IPS DF 6.9 (cell line): ENCODE measurements at places on chromosomes 2 and 18.

GRCh38 chr2:159505196-159505595 lies 111.2 kb downstream of the BAZ2B start:
- DNase-seq: no peak
- H3K27ac ChIP-seq: no peak overlapping the region
- H3K27me3 ChIP-seq: no peaks in the 10 kb centered on the region

DNA sequence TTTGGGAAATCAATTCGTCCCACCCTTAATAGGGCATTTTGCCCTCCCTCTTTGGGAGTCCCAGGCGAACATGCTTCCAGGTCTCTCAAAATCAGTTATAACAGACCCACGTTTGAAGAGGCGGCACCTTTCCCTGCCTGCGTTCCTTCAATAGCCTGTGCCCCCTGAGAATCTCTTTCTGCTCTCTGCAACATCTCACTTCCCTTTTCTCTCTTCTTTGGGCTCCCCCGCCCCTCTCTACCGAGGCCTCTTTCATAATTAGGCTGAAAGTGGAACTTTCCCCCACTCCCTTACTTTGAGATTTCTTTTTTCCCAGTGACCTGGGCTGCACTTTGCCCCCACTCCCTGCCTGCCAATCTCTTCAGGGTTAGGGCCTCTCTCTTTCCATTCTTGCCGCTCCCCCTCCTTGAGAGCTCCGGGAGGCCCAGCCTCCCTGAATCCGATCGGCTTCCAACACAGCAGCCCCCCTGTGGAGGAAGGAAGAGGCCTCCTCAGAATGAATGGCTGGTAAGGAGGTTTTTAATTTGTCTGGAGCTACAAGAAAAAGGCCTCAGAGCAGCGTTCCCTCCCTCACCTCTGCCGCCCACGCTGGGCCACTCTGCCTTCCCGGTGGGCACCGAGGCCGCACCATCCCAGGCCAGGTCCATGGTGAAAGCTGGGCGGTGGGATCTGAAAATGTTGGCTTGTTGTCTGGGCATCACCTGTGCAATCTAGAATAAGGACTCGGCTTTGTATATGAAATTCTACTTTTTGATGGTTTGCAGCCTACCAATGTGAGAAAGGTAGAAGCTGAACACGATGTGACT lies 162.6 kb upstream of the SIX3 start:
- peaks cover 4% of the 10 kb centered on the region; the same call in 1 of the 2 replicates for H3K4me1 ChIP-seq
- H3K27ac ChIP-seq: no peak overlapping the region
- H3K36me3 ChIP-seq: no peaks in the 10 kb centered on the region
- peak overlapping the region; percentile 23; the same call in 1 of the 2 replicates for H3K4me3 ChIP-seq

- no peak for DNase-seq
- peaks cover 7% of the 10 kb centered on the region for H3K4me1 ChIP-seq
- no peak overlapping the region for H3K4me3 ChIP-seq
- H3K27ac ChIP-seq: no peak overlapping the region
These were observed 6.1 kb downstream of the STEAP3 start for GRCh38 chr2:119229716-119230115.

GRCh38 chr2:20913491-20913890 lies 90.6 kb upstream of the LDAH start:
- DNase-seq: no peak
- no peak overlapping the region for H3K4me3 ChIP-seq
- H3K36me3 ChIP-seq: no peaks in the 10 kb centered on the region
- no peak overlapping the region for H3K27ac ChIP-seq

- H3K27me3 ChIP-seq: no peaks in the 10 kb centered on the region
- no peaks in the 10 kb centered on the region for H3K36me3 ChIP-seq
- 0 out of 2 replicates have a peak, but pooled peaks cover 3% of the 10 kb centered on the region for H3K4me1 ChIP-seq
- no peak overlapping the region for H3K4me3 ChIP-seq
- H3K27ac ChIP-seq: no peak overlapping the region
These were observed 59.8 kb downstream of the HAUS1 start for GRCh38 chr18:46163941-46164499.

DNA sequence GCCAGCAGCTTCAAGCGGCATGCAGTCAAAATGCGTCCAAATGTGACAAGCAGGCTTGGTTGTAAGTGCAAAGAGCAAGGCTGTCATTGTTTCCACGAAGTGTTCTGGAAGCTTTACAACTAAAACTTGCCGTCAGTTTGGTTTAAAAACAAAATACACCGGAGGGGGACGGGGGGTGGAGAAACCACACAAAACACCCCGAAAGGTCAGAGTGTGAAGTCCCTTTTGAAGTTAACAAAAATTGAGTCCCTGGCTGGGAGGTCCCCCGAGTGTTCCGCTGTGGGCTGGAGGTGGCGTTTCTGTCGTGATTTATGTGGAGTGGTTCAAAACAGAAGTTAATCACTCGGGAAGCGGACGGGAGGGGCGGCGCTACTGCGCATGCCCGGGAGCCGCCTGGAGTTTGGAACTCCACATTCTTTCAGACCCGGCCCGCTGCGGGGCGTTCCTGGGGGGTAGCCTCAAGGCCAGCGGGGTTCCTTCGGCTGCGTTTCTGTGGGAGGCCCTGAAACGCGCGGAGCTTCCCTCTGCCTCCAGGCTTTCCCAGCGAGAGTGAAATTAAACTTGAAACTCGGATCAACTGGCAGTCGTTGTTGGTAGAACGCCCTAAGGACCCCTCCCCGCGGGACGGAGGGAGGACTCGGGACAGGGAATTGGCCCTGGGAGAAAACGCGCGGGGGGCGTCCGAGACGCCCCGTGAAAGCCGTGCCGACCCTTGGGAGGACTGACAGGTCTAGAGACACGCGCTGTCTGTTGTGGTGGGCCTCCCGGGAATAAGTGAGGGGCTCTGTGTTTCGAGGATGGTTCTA lies 1.4 kb downstream of the TGIF1 start:
- H3K4me1 ChIP-seq: peaks cover 2% of the 10 kb centered on the region; the same call in 1 of the 2 replicates
- DNase-seq: no peak
- H3K4me3 ChIP-seq: peak overlapping the region; percentile 98
- peaks cover 4% of the 10 kb centered on the region; the same call in 1 of the 2 replicates for H3K36me3 ChIP-seq
- no peaks in the 10 kb centered on the region for H3K27me3 ChIP-seq
- no peak overlapping the region for H3K27ac ChIP-seq

- H3K4me1 ChIP-seq: no peaks in the 10 kb centered on the region
- no peak for DNase-seq
- H3K4me3 ChIP-seq: no peak overlapping the region
These were observed 612.8 kb upstream of the PKDCC start for GRCh38 chr2:41434991-41435390.

GRCh38 chr2:12236136-12236844 lies 480.4 kb upstream of the TRIB2 start:
- H3K27me3 ChIP-seq: no peaks in the 10 kb centered on the region
- H3K4me3 ChIP-seq: no peak overlapping the region
- no peaks in the 10 kb centered on the region for H3K4me1 ChIP-seq
- H3K36me3 ChIP-seq: no peaks in the 10 kb centered on the region
- no peak for DNase-seq

DNA sequence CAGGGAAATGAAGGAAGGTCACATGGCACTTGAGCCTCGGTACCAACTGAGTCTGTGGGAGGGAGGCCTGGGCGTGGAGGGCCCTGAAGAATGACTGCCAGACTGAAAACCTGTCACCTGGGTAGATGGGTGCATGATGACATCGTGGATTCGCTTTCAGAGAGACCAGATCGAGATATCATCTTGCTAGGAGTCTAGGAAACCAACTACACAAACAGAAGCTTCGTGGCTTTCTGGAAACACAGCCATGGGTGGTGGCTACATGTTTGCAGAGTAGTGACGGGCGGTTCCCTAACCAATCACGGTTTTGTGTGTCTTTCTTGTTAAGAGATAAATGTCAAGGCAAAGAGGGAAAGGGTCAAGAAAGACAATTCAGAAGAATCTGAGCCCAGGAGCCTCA lies 155.0 kb downstream of the EIPR1 start:
- no peak overlapping the region for H3K4me3 ChIP-seq
- no peaks in the 10 kb centered on the region for H3K36me3 ChIP-seq
- no peak for DNase-seq
- no peaks in the 10 kb centered on the region for H3K4me1 ChIP-seq

DNA sequence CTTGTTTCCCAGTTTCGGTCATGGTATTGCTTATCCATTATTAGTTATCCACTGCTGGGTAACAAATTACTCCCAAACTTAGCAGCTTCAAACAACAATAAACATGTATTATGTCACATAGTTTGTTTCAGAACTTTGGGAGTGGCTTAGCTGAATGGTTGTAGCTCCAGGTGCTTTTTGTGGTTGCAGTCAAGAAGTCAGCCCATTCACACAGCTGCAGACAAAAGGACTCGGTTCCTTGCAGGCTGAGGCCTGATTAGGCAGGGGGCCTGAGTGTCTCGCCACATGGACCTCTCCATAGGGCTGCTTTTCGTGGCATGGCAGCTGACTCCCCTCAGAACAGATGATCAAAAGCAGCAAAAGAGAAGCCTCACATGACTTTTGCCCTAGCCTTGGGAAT lies 58.2 kb upstream of the ITGA4 start:
- H3K4me3 ChIP-seq: no peak overlapping the region
- H3K4me1 ChIP-seq: no peaks in the 10 kb centered on the region
- no peaks in the 10 kb centered on the region for H3K36me3 ChIP-seq
- H3K27me3 ChIP-seq: no peaks in the 10 kb centered on the region
- DNase-seq: no peak

DNA sequence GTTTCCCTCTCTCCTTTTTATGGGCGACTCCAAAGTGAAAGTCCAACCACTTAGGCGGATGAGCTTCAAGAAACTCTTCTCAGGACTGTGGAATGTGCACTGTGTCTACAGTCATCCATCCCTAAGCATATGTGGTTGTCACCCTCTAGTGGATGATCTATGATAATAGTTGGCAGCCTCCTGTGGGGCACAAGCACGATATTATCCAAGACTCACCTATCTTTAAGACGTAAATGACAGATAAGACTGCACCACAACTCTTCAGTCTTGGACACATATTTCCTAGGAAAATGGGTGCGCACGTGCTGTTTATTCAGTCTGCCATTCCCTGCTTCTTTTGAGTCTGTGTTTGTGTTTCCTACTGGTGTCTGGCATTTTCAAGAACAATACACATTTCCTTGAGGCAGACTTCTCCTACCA lies 145.5 kb upstream of the CTAGE1 start:
- H3K27me3 ChIP-seq: peaks cover 12% of the 10 kb centered on the region
- H3K27ac ChIP-seq: no peak overlapping the region
- peak; percentile 20 for DNase-seq
- H3K36me3 ChIP-seq: no peaks in the 10 kb centered on the region

GRCh38 chr2:223007531-223007930 lies 44.5 kb upstream of the KCNE4 start:
- no peaks in the 10 kb centered on the region for H3K4me1 ChIP-seq
- H3K27ac ChIP-seq: no peak overlapping the region
- no peaks in the 10 kb centered on the region for H3K36me3 ChIP-seq

DNA sequence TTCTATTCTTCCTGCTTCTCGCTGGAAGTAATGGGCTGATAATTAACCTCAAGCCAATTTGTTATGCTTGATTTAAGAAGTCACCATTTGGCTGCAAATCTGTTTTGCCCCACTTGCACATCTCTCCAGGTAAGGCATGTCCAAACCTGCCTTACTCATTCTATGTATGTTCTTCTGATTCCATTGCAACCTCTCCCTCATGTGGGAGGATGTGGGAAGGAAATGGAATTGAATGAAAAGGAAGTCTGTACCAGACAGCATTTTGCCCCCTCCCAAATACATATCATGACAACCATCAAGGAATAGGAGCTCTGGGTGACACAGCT lies 131.7 kb downstream of the NRP2 start:
- no peaks in the 10 kb centered on the region for H3K36me3 ChIP-seq
- no peak overlapping the region for H3K4me3 ChIP-seq
- H3K27ac ChIP-seq: no peak overlapping the region
- no peaks in the 10 kb centered on the region for H3K27me3 ChIP-seq

GRCh38 chr2:127678991-127679390 lies 3.7 kb upstream of the LIMS2 start:
- peaks cover 13% of the 10 kb centered on the region; the same call in 1 of the 2 replicates for H3K27me3 ChIP-seq
- H3K4me3 ChIP-seq: no peak overlapping the region
- no peak overlapping the region for H3K27ac ChIP-seq
- H3K36me3 ChIP-seq: no peaks in the 10 kb centered on the region

GRCh38 chr2:19802086-19802841 lies 99.5 kb downstream of the TTC32 start:
- no peak for DNase-seq
- H3K27ac ChIP-seq: no peak overlapping the region
- H3K36me3 ChIP-seq: no peaks in the 10 kb centered on the region
- no peak overlapping the region for H3K4me3 ChIP-seq
- H3K27me3 ChIP-seq: no peaks in the 10 kb centered on the region

DNA sequence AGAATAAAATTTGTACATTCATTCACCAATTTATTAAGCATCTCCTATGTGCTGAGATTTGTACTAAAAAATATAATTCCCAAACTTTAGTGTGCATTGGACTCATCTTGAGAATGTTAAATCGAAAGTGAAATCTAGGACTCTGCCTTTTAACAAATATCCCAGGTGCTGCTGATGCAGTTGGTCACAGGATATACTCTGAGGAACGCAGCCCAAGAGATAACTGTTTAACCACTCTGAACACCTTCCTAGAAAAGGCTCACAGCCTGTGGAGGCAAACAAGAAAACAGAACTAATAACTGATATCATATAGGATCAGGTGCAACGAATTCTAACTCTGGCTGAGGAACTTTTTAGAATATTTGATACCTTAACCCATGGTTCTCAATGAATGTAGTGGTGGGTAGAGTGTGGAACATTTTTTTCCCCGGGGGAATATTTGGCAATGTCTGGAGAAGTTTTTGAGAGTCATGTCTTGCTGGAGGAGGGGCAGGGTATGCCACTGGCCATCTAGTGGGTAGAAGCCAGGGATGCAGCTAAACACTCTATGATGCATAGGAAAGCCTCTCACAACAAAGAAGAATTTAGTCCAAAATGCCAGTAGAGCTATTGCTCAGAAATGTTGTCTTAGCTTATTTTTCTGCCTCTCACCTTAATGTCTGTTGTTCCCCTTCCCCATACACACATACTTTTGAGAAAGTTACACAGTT lies 96.5 kb downstream of the EHBP1 start:
- no peak overlapping the region for H3K4me3 ChIP-seq
- H3K36me3 ChIP-seq: no peaks in the 10 kb centered on the region
- DNase-seq: no peak
- H3K4me1 ChIP-seq: no peaks in the 10 kb centered on the region
- no peaks in the 10 kb centered on the region for H3K27me3 ChIP-seq

- no peak overlapping the region for H3K27ac ChIP-seq
- no peak overlapping the region for H3K4me3 ChIP-seq
- no peak for DNase-seq
- H3K27me3 ChIP-seq: no peaks in the 10 kb centered on the region
- no peaks in the 10 kb centered on the region for H3K36me3 ChIP-seq
These were observed 4.6 kb downstream of the ARL5A start for GRCh38 chr2:151823651-151824050.

GRCh38 chr2:234289834-234290590 lies 206.9 kb downstream of the ARL4C start:
- no peak for DNase-seq
- H3K4me3 ChIP-seq: no peak overlapping the region
- no peak overlapping the region for H3K27ac ChIP-seq

DNA sequence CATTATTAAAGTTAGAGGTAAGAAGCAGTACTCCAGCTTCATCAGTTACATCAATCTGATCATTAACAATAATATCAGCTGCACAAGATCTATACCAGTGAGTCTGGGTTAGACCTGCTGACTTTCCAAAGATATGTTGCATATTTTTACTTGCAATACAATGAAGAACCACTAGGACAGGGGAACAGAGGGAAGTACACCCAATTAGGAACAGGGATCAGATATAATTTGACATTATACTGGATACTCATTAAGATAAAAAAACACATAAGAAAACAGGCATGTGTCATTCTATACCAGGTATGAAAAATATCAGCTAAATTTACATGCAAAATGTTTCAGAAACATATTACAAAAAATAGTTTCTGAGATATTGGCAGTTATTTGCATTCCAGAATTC lies 995.1 kb upstream of the DDX18 start:
- no peaks in the 10 kb centered on the region for H3K36me3 ChIP-seq
- DNase-seq: no peak
- H3K4me1 ChIP-seq: no peaks in the 10 kb centered on the region
- no peak overlapping the region for H3K4me3 ChIP-seq
- no peak overlapping the region for H3K27ac ChIP-seq
